AML-193 (cell line): ENCODE measurements at places on chromosomes 2 and 18.

DNA sequence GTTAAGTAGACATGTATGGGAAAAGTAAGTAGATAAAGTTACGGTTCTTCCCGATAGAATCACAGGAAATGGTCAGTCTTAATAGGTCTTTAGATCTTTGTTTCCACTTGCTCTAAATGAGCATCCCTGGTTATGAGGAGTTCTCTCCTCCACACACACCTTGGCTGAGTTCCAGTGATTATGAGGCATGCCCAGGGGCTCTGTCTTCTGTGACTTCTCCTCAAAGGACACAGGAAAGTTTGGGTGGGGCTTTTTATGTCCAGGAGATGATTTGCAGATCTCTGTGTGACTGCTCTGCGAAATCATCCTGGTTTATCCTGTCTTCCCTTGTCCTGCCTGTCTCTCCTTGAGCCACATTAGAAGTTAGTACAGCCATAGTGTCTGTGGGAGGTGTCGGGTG lies 83.9 kb upstream of the EML6 start:
- no peak for DNase-seq

DNA sequence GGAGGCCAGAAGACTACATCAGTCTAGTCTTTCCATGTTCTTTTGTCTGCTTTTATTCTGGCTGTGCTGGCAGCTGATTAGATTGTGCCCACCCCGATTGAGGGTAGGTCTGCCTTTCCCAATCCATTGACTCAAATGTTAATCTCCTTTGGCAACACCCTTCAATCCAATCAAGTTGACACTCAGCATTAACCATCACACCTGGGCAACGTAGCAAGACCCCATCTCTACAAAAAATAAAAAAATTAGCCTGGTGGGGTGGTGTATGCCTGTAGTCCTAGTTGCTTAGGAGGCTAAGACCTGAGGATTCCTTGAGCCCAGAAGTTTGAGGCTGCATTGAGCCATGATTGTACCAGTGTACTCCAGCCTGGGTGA lies 33.5 kb downstream of the EML4 start:
- no peak for DNase-seq

- DNase-seq = no peak
Measured at GRCh38 chr2:176118601-176119339, 2.2 kb downstream of the HOXD10 start.

DNA sequence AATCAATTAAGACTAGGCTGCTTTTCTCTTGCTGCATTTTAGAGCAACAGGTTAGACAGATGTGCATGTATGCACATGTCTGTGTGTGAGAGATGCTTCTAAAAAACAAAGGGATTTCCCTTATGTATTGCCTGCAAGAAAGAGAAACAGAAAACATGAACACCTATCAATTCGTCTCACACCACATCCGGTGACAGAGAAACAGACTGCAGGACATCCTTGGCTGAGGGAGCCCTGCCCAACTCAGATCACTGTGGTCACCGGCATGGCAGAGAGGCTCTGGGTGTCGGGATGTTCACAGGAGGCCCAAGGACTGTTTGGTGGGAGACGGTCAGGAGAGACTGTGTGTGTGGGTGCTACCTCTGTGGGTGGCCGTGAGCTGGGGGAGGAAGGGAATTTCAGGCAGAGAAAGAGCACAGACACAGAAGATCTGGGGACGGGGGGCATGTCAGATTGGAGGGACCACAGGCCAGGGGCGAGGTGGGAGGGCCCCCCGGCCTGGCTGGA lies 24.9 kb downstream of the FHL2 start:
- DNase-seq = no peak

DNA sequence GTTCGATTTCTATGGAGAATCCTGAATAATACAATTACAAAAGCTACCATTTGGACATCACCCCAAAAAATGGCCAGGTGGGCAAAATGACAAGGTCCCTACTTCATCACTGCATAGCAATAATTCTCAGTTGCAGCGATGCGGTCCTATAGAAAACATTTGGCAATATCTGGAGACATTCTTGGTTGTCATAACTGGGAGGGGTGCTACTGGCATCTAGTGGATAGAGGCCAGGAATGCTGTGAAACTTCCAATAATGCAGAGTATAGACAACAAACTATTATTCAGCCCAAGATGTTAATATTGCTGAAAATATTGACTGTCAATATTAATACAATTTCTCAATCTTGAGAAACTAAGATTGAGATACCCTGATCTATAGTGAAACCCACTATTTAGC lies 637.8 kb upstream of the PKDCC start:
- DNase-seq = no peak

- DNase-seq = no peak
Measured at GRCh38 chr18:71846716-71847115, 697.4 kb downstream of the CBLN2 start.
